Astrocyte of the hippocampus (primary cell): ENCODE measurements at places on chromosomes 7 and 10.

GRCh38 chr10:80458263-80458625 is 4.1 kb downstream of the TSPAN14 start:
- no peak for DNase-seq

DNA sequence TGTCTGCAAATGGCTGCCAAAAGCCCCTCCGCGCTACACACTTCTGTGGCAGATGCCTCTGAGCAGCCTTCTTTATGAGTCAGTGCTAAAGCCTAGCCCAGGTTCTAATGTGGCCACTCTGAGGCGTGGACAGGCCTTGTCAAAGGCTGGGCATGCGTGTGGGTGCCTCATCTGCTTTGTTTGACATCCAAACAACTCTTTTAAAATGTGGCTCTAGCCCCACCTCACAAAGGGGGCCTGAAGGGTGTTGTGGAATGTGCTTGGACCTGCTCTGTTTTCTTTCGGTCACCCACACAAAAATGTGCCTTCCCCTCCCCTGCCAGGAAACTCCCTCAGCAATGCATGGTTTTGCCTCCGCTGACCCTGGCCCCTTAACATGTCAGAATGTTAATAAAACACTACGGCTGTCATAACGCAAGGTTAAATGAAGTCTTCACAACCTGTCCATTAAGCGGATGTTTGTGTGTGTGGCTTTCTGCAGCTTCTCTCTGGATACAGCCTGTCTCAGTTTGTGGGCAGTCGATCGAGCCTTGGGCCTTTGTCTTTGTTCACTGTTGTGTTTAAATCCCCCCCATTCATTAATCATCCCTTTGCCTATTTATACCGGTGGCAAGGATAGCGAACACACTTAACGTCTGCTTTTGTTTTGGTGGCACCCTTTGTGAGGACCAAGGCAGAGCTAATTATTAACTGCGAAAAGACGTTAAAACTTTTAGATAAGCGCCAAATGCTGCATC is 718.9 kb downstream of the LRMDA start:
- DNase-seq: peak; percentile 94

DNA sequence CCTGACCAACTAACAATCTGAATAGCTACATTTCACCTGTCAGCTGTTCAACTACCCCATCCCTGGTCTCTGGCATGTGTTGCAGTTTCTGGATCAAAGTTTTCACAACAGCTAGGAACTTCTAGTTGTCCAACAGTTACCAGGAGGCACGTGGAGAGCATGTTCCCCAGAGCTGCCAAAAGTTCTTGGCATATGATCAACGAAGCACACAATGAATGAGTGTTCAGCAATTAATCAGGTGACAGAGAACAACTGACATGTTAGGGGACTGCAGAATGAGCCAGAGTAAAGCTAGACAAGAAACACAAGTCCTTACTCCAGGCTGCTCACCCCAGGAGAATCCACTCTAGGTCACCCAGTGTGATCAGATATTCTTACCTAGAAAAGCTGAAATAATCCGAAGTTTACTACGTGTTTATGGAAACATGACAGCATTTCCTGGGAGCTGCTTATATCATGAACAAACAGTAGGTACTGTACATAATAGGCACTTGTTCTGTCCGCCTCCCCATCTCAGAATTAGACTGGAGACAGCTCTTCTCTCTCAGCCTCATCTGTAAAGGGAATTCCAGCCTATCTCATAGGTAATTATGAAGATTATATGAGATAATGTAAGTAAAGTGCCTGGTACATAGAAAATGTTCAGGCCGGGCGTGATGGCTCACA is 50.6 kb downstream of the ZNF438 start:
- peak; percentile 81 for DNase-seq

GRCh38 chr7:149422162-149422913 is 38.5 kb downstream of the ZNF777 start:
- peak; percentile 88 for DNase-seq

DNA sequence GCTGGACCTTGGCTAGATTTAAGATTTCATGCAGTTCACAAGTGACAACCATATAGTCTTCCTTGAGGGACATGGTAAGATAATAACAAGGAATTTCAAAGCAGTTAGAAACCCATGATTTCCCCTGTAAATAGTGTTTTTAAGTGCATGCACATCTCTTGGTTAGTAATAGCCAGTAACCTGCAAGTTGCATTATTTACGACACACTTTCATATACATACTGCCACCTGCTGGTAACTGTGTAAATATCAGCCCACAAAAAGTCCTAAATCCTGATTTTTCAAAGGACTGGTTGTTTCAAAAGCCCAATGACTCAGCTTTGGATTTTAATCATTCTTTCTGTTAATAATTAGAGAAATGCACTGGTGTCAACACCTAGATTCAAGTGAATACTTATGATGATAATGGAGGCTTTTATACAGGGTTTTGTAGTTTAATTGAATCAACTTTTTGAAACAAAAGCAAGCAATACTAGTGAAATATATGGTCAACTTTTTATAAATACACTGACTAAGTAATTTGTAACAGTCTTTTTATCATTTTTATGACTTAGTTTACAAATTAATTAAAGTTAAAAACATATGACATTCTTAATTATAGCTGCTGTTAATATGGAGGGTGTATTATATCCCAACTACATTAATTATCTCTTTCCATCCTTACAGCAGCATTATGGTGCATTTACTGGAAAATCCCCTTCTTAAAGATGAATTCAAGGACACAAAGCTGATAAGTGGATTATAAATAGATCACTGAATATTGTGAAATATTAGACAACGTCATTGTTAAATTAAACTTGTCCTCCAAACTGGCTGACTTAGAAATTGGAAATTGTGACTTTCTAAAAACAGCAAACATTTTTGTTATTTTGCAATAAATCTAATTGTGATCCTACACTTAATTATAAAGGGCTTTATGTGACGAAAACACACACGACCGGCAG is 367.7 kb upstream of the SEMA3D start:
- DNase-seq: peak; percentile 74

- no peak for DNase-seq
Observed at GRCh38 chr10:111706331-111706730, 477.2 kb downstream of the GPAM start.

- no peak for DNase-seq
Observed at GRCh38 chr10:123704812-123705211, 38.7 kb downstream of the GPR26 start.

GRCh38 chr7:151875942-151876898 is 695 bp downstream of the PRKAG2 start:
- DNase-seq: peak; percentile 67

- no peak for DNase-seq
Observed at GRCh38 chr7:23523486-23524075, 8.2 kb downstream of the TRA2A start.

GRCh38 chr10:80454513-80455460 is 677 bp downstream of the TSPAN14 start:
- peak; percentile 66 for DNase-seq

GRCh38 chr10:93190372-93190771 is 116.7 kb downstream of the CYP26A1 start:
- no peak for DNase-seq

GRCh38 chr10:7457478-7458316 is 46.9 kb upstream of the SFMBT2 start:
- no peak for DNase-seq

DNA sequence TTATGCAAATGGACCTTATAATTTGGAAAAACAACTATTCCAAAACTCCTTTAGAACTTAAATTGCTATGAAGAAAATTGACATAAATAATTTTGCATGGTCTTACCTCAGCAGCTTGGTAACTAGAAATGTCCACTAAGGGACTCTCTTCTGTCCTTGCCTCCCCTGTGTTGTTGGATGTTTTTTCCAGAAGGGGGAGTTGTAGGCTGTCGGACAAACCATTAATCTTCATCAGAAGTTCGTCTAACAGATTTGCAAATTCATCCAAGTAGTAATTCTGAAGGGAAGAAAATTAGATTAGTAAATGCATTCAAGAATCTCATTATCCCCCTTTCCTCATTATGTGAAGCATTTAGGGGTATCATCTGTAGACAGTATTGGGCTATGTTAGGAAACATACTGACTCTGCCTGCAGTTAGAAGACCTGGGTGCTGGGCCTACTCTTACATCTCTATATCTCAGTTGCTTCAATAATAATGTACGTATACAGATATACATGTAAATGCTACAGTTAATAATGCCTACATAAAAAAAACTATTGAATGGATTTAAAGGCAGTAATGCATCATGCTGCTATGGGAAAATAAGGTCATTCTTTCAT is 155.6 kb downstream of the PKD1L1 start:
- DNase-seq: peak; percentile 45

DNA sequence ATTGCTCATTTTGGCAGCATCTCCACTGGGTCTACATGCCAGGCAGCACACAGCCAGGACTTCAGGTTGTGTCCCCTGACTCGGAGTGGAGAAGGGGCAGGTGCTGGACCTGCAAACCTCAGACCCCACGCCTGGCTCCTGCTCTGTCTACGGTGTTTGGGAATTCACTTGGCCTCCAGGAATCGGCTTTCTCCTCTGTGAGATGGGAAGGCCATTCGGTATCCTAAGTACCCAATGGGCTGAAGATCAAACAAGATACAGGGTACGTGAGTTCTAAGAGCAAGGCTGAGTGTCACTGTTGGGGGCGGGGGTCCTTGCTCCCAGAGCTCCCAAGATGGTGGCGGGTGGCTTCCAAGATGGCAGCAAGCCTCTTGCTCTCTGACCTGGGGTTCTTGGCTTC is 73.2 kb upstream of the EN2 start:
- no peak for DNase-seq

DNA sequence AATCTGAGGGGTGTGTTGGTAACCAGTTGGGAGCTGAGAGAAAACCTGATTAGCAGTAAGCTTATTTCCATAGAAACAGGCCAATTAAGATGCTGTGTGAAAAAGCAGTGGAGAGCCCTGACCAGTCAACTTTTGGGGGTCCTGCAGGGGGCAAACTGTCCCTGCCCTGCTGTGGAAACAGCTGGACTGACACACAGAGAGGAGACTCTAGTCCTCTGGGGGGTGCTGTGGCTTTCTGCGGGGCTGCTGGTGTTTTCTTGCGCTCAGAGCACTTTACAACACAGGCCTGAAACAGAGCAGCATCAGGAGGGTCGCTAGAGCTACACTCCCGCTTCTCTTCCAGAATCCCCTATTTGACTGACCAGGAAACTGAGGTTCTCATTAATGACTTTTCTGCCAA is 546.9 kb upstream of the GALNT17 start:
- no peak for DNase-seq

DNA sequence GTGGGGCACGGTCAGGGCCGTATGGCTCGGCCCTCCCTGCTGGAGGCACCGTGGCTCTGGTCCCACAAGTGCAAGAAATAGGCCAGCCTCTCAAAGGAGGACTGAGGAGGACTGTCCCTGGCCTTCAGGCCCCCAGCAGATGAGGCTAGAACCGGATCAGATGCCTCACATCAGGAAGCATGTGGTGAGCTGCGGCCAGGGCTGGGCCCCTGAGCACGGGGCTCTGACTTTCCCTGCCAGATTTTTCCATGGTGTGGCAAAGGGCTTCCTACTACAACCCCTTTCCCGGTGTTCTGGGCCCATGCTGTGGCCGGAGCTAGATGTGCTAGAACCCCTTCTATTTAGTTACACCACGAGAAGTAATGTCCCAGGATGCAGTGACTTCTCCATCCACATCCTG is 100.4 kb downstream of the TCERG1L start:
- DNase-seq: no peak

DNA sequence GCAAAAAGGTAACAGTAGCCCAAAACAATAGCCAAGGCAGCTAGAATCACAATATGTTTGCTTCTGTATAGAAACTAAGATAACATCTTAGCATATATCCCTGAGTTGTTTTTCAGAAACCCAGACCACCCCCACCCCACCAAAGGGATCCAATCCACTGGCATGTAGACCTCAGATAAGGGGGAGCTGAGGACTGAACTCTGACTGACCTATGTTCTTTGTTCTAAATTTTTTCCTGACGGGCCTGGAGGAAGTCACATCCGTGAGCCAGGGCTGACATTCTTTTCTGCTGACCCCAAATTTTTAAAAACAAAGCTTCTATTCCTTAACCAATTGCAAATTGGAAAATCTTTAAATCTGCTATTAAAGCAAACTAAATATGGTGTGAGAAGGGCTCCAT is 493.9 kb upstream of the IGFBP3 start:
- DNase-seq: peak; percentile 68

DNA sequence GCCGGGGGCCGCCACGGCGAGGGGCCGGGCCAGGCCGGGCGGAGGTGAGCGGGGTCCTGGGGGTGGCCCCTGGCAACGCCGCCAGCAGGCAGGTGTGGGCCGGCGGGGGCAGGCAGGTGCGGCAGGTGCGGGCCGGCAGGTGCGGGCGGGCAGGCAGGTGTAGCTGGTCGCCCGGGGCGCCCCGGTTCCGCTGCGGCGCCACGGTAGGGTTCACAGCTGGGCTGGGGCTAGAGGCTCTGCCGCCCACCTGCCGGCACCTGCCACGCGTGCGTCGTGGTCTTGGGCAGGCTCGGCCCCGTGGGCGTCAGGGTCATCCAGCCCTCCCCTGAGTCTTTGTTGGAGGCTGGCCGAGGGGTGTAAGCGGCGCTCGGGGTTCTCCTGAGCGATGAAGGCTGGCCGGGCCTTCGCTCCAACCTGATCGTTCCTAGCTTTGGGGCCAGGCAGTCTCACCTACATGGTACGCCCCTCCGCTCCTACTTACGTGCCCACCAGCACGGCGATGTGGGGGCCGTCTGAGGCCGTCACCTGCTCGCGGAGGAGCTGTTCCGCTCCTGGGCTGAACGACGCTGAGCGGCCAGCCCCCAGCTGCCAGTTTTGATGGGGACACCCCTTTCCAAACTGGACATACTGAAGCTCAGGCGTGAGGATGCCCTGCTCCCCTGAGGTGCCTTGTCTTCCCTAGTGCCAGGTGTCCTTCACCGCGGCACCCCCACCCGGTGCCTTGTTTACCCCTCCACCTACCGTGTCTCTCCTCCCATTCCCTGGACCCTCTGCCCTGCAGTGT is 493 bp downstream of the ZMIZ2 start:
- peak; percentile 24 for DNase-seq

- DNase-seq: no peak
Observed at GRCh38 chr7:74412603-74413002, 41.1 kb upstream of the GTF2IRD1 start.

- DNase-seq: no peak
Observed at GRCh38 chr7:154610903-154611302, 392.0 kb downstream of the PAXIP1 start.

DNA sequence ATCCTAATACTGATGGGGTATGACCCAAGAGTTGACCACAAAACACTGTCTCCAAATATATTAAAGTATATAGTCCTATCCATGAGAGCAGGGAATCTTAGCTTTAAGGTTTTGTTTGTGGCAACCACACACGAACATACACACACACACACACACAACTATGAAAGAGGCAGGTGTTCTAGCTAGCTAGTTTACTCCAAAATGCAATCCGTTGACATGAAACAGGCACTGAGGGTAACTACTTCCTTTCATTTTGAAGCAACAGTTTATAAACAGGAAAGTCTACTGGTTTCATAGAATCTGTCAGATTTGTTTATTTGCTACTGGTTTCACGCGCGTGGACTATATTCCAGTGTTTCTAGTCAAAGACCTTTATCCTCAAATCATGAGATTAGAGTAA is 14.8 kb downstream of the HTR5A start:
- no peak for DNase-seq
